ENCODE measurements at places on chromosomes 1 and 21.
A peak's percentile ranks its signal among the peaks of the same experiment; 100 is the strongest.

DNA sequence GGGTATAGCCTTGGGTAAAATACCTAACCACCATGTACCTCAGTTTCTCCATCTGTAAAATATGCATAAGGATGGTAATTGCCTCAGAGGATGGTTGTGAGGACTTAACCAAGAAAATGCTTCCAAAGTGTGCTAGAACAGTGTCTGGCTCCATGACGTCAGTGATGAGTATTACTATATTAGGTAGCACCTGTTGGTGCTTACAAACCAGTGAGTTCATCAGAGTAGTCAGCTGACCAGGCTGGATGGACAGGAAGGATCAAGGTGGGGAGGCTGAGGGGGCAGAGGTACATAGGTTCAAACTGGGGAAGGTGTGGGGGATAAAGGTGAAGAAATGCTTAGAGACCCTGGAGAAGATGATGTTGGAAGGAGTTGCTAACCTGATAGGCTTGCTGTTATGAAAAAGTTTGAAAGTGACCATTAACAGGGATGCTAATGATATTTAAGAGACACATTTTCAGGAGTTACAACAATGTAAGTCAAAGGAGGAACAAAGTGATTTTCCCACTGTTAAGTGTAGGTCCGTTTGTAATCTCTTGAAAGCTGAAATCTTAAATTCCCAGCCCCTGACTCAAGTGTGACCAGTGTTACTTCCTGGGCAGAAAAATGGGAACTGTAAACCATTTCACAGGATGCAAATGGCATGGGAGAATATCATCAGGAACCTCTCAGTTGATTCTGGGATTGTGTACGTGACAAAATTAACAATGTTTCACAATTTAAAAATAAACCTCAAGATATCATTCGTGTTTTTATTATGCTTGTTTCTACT lies 4.4 kb downstream of the NTPCR start:
- DNase-seq = no peak

- no peak for DNase-seq
These were observed 68.7 kb upstream of the ATF3 start for GRCh38 chr1:212539737-212540430.

- DNase-seq = no peak
These were observed 8.7 kb upstream of the ADCY10 start for GRCh38 chr1:167922611-167923074.

GRCh38 chr1:155218854-155219591 lies 10.5 kb downstream of the MTX1 start:
- DNase-seq = peak; percentile 79

DNA sequence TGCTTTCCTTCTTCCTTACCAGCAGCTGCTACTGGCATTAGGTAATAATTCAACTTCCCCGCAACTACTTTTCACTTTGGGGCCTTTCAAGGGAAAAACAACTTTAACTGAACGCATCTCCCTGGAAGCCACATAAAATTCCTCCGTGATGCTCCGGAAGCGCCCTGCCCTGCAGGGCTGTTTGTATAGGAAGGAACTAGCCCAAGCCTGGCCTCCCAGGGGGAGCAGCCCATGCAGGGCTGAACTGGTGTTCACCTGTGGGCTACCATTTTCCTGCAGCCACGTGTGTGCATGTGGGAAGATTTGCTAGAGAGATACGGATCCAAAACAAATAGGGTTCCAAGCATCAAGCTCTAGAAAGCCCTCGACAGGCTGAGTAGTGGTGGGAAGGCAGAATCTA lies 14.4 kb downstream of the CLDN14 start:
- no peak for DNase-seq

DNA sequence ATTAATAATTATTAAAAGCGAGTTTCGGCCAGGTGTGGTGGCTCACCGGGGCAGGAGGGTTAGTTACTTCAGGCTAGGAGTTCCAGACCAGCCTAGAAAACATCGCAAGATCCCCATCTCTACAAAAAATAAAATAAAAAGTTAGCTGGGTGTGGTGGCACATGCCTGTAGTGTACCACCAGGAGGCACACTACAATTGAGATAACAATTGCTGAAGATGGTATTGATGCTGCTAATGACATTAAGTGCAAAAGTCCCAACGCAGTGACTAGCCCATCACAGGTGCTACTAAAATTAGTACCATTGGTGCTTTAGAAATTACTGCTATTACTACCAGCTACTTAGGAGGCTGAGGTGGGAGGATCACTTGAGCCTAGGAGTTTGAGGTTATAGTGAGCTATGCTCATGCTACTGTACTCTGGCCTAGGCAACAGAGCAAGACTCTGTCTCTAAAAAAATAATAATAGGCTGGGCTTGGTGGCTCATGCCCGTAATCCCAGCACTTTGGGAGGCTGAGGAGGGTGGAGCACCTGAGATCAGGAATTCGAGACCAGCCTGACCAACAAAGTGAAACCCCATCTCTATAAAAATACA lies 156.6 kb downstream of the GREM2 start:
- no peak for DNase-seq

DNA sequence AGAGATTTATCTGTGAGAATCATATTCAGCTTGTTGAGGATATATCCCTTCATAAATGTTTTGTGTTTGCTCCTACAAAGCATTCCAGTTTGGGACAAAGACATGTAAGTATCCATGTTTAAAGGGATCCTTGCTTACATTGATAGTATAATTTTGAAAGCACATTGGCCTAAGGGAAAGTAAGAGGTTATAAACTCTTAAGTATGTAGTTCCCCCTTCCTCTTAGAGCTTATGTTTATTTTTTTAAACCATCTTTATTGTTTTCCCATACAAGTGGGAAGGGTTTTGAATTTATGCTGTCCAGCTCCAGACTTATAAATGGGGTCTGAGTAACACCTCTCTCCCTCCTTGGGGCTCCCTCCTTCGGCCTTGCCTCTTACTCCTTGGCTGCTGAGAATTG lies 481.5 kb downstream of the LMO4 start:
- no peak for DNase-seq

DNA sequence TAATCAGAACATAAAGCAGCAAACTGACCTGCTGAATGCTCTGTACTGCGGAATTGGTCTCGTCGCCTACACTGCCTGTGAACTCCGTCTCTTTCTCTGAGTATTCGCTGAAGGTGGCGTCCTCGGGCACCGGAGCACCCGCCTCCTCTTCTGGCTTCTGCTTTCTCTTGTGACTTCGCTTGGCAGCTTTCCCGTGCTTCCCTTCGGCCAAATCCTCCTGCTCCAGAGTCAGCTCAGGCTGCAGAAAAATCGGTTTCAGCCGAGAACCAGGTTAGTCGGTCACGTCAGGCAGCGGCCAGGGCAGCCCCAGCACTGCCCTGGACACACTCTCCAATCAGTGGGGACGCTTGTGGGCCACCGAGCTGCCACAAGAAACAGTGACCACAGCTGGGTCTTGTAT lies 35.8 kb upstream of the RIPK4 start:
- no peak for DNase-seq

GRCh38 chr1:7365706-7366105 lies 405.4 kb upstream of the VAMP3 start:
- DNase-seq = no peak

- no peak for DNase-seq
These were observed 548.9 kb downstream of the MATN1 start for GRCh38 chr1:30174499-30174898.

DNA sequence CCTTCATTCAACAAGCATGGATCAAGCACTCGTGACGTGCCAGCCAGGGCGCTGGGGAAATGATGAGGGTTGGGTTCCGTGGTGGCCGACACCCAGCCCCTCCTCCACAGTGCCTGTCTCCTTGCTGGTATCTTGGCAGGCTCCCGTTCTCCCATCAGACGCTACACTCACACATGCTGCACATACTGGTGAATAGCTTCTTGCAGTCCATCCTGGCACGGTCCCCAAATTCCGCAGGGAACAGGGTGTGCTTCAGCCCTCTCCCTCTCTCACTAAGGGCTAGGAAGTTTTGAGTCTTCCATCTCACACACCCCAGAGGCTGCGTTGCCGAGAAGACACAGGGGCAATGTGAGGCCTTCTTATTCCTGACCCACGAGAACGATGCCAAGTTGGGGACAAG lies 10.1 kb upstream of the MEF2D start:
- no peak for DNase-seq

GRCh38 chr1:44220755-44221154 lies 7.5 kb downstream of the DMAP1 start:
- no peak for DNase-seq

DNA sequence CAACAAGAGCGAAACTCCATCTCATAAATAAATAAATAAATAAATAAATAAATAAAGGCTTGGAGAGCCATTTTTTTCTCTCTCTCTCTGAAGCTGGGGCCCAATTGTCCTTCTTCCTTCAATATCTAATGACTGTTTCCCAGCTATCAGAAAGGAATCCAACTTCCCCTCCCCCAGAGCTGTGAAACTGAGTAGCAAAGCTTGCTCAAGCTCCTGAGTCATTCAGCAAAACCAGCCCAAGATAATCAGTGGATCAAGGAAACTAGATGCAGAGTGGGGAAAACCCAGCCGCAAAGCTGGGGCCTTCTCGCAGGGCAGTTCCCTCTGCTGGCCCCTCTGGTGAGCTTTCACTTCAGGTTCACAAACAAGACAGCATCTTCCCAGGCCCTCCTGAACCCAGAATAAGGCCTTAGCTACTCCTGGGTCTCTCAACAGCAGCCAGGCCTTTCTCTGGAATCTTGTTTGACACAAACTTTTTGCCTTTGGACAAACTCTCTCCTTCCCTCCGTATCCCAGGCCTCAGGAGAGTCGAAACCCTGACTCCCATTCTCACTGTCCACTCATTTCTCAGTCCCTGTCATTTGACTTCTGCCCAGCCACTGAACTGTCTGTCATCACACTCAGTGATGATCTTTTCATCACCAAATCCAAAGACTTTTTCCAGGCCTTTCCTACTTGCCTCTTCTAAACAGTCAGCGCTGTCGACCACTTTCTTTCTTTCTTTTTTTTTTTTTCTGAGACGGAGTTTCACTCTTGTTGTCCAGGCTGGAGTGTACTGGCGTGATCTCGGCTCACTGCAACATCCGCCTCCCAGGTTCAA lies 18.0 kb upstream of the PTP4A2 start:
- DNase-seq = no peak

- peak; percentile 30 for DNase-seq
These were observed 7.4 kb downstream of the BTBD8 start for GRCh38 chr1:92087542-92087941.

- DNase-seq = peak; percentile 83
These were observed 14.3 kb upstream of the SPEN start for GRCh38 chr1:15833069-15833679.

GRCh38 chr1:31643976-31644559 lies 608 bp downstream of the PEF1 start:
- peak; percentile 20 for DNase-seq

GRCh38 chr1:185244015-185244747 lies 72.9 kb downstream of the IVNS1ABP start:
- DNase-seq = no peak

DNA sequence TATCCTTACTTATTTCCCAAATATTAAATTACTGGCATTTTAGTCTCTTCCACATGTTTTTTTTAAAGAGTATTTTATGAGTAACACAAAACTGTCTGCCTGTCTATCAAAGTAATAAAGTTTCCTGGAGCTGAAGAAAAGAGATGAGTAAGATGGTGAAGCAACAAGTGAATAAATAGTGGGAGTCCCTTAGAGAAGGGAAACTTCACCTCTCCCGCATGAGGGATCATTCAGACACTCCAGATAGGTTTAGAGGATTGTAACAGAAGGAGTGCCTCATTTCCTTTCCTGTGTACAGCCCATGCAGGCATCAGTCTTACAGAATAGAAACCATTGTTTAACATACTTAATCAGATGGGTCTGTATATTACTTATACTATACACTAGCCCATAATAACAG lies 205.7 kb downstream of the USP25 start:
- no peak for DNase-seq

All from NCI-H1105 treated with DMSO at 0.1 percent for 48 hours (cell line).